Cardiac atrium fibroblast (primary cell): ENCODE measurements at places on chromosomes 7 and 10. TPM values are rescaled to one million over a fixed set of nuclear protein-coding genes. Genes with fewer than 3 reads are reported as not detected.

GPR15LG gene
- not detected in 2 replicates for total RNA-seq

BMS1 gene
- 9.0 and 12.8 TPM in 2 replicates for total RNA-seq

ATAD1 gene
- total RNA-seq = 25.1 and 26.4 TPM in 2 replicates

MAGI2 gene
- total RNA-seq = 0.81 and 1.3 TPM in 2 replicates

TAS2R3 gene
- not detected in 2 replicates for total RNA-seq

TBRG4 gene
- total RNA-seq = 46.5 and 63.0 TPM in 2 replicates

OLAH gene
- under 0.01 and 1.6 TPM in 2 replicates for total RNA-seq

CDCA7L gene
- total RNA-seq = 9.6 and 10.4 TPM in 2 replicates

SPRN gene
- total RNA-seq = 1.3 and 2.9 TPM in 2 replicates

SLC13A1 gene
- total RNA-seq = not detected in 2 replicates

SYPL1 gene
- total RNA-seq = 44.6 and 48.3 TPM in 2 replicates

HOGA1 gene
- 0.72 TPM in 1 of 2 replicates, not detected in the other for total RNA-seq
